Keratinocyte (primary cell): ENCODE measurements at places on chromosomes 3 and 15. TPM values are rescaled to one million over a fixed set of nuclear protein-coding genes. Genes with fewer than 3 reads are reported as not detected.
A peak's percentile ranks its signal among the peaks of the same experiment; 100 is the strongest.

DNA sequence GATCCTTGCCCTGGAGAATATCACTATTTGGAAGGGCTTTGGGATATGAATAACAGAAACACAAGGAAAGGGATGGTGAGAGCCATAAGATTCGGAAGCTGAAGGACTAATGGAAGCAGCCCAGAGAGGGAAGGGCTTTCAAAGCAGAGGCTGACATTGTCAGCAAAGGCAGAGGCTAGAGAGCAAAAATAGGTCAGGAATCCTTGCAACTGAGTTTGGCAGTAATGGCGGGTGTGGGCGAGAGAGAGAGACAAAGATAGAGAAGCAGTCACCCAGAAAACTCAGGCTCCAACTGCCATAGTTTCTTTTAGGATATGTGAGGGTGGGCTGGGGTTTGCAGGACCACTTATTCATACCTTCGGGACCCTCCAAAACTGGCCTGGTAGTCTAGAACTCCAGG, 248.6 kb downstream of the OPA1 start:
- no peak overlapping the region for H3K27ac ChIP-seq
- no peak overlapping the region for H3K4me3 ChIP-seq
- no peaks in the 10 kb centered on the region for H3K27me3 ChIP-seq
- peaks cover 25% of the 10 kb centered on the region for H3K4me1 ChIP-seq
- no peaks in the 10 kb centered on the region for H3K36me3 ChIP-seq

- H3K4me1 ChIP-seq = no peaks in the 10 kb centered on the region
- H3K36me3 ChIP-seq = no peaks in the 10 kb centered on the region
- no peak overlapping the region for H3K4me3 ChIP-seq
- H3K27me3 ChIP-seq = no peaks in the 10 kb centered on the region
Measured at GRCh38 chr3:335240-335639, 138.7 kb downstream of the CHL1 start.

DNA sequence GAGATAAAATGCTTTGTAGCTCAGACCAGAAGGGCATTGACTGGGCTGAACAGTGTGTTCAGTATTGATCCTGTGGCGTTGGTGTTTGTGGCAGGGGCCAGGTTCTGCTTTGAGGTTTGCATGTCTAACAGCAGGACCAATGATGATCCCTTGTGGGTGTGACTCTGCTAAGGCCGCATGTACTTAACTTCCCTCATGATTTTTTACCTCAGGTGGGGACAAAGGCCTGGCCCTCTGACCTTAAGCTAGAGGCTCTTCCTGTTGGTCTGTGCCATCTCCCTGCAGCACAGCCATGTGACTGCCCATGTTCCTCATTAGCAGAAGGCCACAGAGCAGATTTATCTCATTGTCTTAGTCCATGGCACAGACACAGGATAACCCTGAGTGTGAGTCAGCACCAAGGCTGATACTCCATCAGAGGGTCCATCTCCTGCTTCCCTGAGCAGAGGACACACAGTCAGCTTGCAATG, 34.3 kb upstream of the BSN start:
- no peak for DNase-seq
- no peaks in the 10 kb centered on the region for H3K27me3 ChIP-seq
- H3K27ac ChIP-seq = no peak overlapping the region
- no peak overlapping the region for H3K4me3 ChIP-seq
- peaks cover 8% of the 10 kb centered on the region for H3K36me3 ChIP-seq

- H3K4me3 ChIP-seq = no peak overlapping the region
- no peak for DNase-seq
- peaks cover 5% of the 10 kb centered on the region for H3K4me1 ChIP-seq
- H3K36me3 ChIP-seq = no peaks in the 10 kb centered on the region
Measured at GRCh38 chr3:177460047-177460446, 262.8 kb upstream of the TBL1XR1 start.

- H3K4me1 ChIP-seq = peaks cover 5% of the 10 kb centered on the region
- peaks cover 6% of the 10 kb centered on the region for H3K27me3 ChIP-seq
- DNase-seq = no peak
- H3K4me3 ChIP-seq = no peak overlapping the region
Measured at GRCh38 chr3:45894015-45894414, 7.7 kb downstream of the CCR9 start.

- H3K27me3 ChIP-seq = no peaks in the 10 kb centered on the region
- H3K36me3 ChIP-seq = no peaks in the 10 kb centered on the region
- H3K27ac ChIP-seq = peak overlapping the region; percentile 93
- H3K4me1 ChIP-seq = peaks cover 31% of the 10 kb centered on the region
Measured at GRCh38 chr3:111610189-111610588, 15.0 kb upstream of the ZBED2 start.

GRCh38 chr3:13017361-13018042, 55.7 kb downstream of the IQSEC1 start:
- H3K27ac ChIP-seq = no peak overlapping the region
- H3K4me3 ChIP-seq = no peak overlapping the region
- H3K4me1 ChIP-seq = peaks cover 4% of the 10 kb centered on the region
- no peaks in the 10 kb centered on the region for H3K36me3 ChIP-seq
- H3K27me3 ChIP-seq = peaks cover 50% of the 10 kb centered on the region

DNA sequence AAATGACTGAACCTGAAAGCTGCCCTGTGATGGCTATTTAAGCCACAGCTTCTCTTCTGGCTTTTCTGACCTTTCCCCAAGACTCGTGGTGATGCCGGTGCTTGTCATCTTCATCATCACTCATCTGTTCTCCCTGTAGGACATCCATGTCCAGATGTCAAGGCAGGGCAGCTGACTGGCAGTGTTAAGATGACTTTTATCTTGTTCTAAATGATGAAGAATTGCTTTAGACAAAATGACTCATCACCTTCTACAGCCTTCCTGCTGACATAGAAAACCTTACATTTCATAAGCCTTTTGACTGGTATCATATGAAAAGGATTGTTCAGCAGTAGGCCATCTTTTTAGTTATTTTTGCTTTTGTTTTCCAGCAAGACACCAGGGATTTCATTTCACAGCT, 67.0 kb upstream of the GPR149 start:
- no peak overlapping the region for H3K27ac ChIP-seq
- no peak overlapping the region for H3K4me3 ChIP-seq
- no peaks in the 10 kb centered on the region for H3K27me3 ChIP-seq
- no peak for DNase-seq

DNA sequence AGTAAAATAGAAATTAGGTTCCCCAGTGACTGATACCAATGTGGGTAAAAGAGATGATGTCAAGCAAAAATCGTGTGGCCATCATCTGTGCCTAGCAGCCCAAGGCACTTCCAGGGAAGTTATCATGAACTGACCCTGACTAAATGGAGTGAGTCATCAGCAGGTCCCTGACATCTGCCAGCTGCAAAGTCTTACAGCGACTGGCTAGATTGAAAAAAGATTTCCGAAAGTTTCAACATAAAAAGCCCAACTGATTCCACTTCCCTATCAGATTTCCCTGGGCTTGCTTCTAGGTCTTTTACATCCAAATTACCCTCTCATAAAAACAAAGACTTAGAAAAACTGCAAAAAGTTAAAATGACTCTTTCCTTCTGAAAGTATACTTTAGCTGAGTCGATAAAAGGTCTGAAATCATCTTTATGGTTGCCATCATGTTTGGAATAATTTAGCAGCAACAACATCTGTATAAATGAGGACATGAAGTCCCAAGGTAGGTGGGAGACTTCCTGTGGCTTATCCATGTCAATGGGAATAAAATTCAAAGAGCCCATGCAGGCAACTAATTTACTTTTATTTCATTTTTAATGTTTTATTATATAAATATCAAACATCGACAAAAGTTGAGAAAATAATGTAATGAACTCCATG, 342.8 kb downstream of the ERC2 start:
- no peak for DNase-seq
- no peaks in the 10 kb centered on the region for H3K27me3 ChIP-seq
- H3K4me3 ChIP-seq = no peak overlapping the region
- no peak overlapping the region for H3K27ac ChIP-seq
- H3K36me3 ChIP-seq = no peaks in the 10 kb centered on the region

- H3K27ac ChIP-seq = no peak overlapping the region
- no peaks in the 10 kb centered on the region for H3K4me1 ChIP-seq
- H3K27me3 ChIP-seq = no peaks in the 10 kb centered on the region
- DNase-seq = no peak
Measured at GRCh38 chr3:270688-271087, 74.1 kb downstream of the CHL1 start.

DNA sequence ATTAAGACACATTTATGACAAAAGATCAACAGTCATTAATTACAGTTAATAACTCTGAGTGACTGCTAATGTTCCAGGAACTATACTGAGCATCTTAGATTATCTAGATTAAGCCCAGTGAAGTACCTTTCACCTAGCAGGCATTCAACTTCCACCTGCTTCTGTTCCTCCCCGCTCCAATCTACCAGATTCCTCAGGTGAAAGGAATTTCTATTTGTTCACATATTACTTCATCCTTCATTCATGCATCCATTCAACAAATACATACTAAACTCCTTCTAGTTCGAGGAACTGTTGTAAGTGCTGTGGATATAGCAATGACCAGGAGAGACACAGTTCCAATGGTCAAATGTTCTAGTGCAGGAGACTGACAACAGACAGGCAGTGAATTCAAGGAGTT, 139.3 kb downstream of the FILIP1L start:
- DNase-seq = no peak
- no peaks in the 10 kb centered on the region for H3K4me1 ChIP-seq
- H3K4me3 ChIP-seq = no peak overlapping the region
- H3K36me3 ChIP-seq = no peaks in the 10 kb centered on the region
- no peaks in the 10 kb centered on the region for H3K27me3 ChIP-seq
- no peak overlapping the region for H3K27ac ChIP-seq

DNA sequence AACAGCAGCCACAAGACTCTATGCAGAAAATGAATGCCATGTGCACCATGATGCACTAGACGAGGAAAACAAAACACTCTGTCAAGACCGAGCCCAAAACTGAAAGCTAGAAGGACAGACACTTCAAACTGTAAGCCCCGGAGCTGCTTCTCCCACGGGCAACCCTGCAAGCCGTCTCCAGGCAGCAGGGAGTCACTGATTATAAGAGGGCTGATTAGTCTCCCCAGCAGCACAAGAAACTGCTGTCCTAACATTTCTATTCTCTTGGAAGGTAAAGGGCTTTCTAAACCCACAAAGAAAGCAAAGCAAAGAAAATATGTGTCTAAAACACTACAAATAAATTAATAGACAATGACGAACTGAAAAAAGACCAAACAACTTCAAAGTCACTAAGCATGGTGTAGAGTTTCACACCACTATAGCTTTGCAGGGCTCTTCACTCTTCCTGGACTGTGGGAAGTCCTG, 15.5 kb downstream of the TBC1D2B start:
- H3K4me1 ChIP-seq = peaks cover 30% of the 10 kb centered on the region
- H3K27me3 ChIP-seq = no peaks in the 10 kb centered on the region

- H3K27me3 ChIP-seq = no peaks in the 10 kb centered on the region
- no peak overlapping the region for H3K27ac ChIP-seq
- DNase-seq = no peak
- H3K36me3 ChIP-seq = no peaks in the 10 kb centered on the region
Measured at GRCh38 chr15:64037116-64037515, 9.2 kb downstream of the DAPK2 start.

GRCh38 chr3:56923526-56924224, 121.9 kb upstream of the ARHGEF3 start:
- H3K27me3 ChIP-seq = no peaks in the 10 kb centered on the region
- H3K4me1 ChIP-seq = peaks cover 31% of the 10 kb centered on the region
- peak; percentile 19 for DNase-seq
- peak overlapping the region; percentile 54 for H3K27ac ChIP-seq

GRCh38 chr3:19348941-19349564, 200.7 kb downstream of the KCNH8 start:
- no peaks in the 10 kb centered on the region for H3K27me3 ChIP-seq
- H3K27ac ChIP-seq = no peak overlapping the region
- H3K4me3 ChIP-seq = no peak overlapping the region
- no peaks in the 10 kb centered on the region for H3K4me1 ChIP-seq

DNA sequence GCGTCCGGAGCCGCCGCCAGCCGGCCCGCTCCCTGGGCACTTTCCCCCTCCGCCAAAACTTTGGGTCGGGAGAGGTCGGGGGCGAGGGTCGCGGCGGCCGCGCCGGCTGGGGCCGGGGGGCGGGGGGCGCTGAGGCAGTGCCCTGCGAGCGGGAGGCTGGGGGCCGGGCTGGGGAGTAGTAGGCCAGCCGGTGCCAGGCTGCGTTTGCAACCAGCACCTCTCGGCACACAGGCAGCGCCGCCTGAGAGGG, 452 bp downstream of the BBX start:
- peak overlapping the region; percentile 83 for H3K27ac ChIP-seq
- H3K27me3 ChIP-seq = no peaks in the 10 kb centered on the region
- DNase-seq = no peak
- peak overlapping the region; percentile 72 for H3K4me3 ChIP-seq
- peaks cover 12% of the 10 kb centered on the region for H3K4me1 ChIP-seq

GRCh38 chr15:50247819-50248655, 17.5 kb downstream of the HDC start:
- H3K4me1 ChIP-seq = peaks cover 6% of the 10 kb centered on the region
- no peaks in the 10 kb centered on the region for H3K36me3 ChIP-seq
- peak; percentile 15 for DNase-seq
- H3K4me3 ChIP-seq = no peak overlapping the region

GRCh38 chr15:31473385-31474058, 146.9 kb downstream of the KLF13 start:
- peaks cover 15% of the 10 kb centered on the region for H3K4me1 ChIP-seq
- no peaks in the 10 kb centered on the region for H3K36me3 ChIP-seq
- H3K4me3 ChIP-seq = no peak overlapping the region
- H3K27me3 ChIP-seq = no peaks in the 10 kb centered on the region

DNA sequence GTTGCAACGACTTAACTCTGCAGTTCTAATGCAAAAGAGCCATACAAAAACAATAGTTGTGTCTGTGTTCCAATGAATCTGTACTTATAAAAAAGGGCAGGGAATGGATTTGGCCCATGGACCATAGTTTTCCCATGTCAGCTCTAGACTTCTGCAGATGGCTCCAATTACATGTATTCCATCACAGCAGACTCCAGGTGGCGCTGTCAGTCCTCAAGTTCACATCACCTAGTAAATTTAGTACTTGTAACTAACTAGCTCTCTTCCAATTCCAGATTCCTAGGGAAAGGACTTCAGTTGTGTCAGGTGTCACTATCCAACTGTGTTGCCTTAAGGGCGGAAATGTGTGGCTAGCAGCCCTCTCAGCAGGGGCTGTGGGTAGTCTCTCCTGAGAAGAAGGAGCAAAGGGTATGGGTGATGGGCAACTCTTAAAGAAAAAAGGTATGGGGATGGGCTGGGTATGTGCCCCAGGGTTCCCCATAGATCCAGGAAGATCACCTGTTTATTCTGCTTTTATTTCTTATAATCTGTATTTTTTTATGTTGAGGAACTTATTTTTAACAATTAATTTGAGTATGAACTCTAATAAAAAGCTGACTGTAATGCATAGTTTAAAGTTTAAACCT, 36.2 kb downstream of the BBS4 start:
- H3K27ac ChIP-seq = no peak overlapping the region
- no peaks in the 10 kb centered on the region for H3K27me3 ChIP-seq
- DNase-seq = peak; percentile 21
- H3K4me3 ChIP-seq = no peak overlapping the region
- no peaks in the 10 kb centered on the region for H3K4me1 ChIP-seq

SEC62 gene
- 63.3 to 66.7 TPM (median 66.1 TPM) in 3 replicates for polyA plus RNA-seq

STAB1 gene
- 0.02 TPM in 1 of 3 replicates, not detected in the others for polyA plus RNA-seq

TMC3 gene
- not detected in 3 replicates for polyA plus RNA-seq

SERPINI1 gene
- polyA plus RNA-seq = 2.2 to 5.5 TPM (median 4.2 TPM) in 3 replicates
